ENCODE measurements at places on chromosomes 1 and 21.

- no peak for DNase-seq
Measured at GRCh38 chr1:167529829-167530474, 11.6 kb upstream of the CD247 start.

- DNase-seq: no peak
Measured at GRCh38 chr1:166972193-166972592, 3.1 kb downstream of the ILDR2 start.

DNA sequence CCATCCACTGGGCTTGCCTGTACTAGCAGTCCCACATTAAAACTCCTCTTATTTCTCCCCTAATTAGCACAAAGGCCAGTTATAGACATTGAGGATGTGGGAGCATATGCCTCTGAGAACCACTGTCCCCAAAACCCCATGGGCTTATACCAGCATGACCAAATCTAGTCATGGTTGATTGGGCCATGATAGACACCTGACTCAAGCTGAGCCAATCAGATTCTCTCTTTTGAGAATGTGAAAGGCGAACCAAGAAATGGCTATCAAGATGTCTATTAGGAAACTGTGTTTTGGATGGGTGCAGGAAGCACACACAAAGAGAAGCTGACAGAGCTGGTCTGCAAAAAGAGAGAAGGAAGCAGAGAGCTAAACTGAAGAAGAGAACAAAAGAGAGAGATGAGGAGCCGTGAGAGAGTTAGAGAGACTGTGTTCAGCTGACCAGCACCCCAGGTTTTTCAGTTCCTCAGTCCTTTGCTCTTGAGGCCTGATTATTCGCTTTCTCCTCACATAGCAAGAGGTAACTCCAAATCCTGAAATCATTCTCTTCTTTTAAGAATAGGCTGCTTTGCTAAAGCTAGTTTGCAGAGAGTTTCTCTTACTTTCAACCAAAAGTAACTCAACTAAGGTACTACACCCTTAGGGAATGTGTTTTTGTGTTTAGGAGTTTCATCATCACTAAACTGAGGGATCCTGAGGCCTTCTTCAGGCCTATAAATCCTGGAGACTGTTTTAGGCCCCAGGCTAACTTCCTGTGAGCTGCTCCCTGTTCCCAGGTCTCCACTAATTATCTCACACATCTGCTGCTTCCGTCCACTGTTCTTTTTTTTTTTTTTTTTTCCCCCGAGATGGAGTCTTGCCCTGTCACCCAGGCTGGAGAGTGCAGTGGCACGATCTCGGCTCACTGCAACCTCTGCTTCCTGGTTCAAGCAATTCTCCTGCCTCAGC lies 7.9 kb upstream of the TIPRL start:
- DNase-seq: no peak

DNA sequence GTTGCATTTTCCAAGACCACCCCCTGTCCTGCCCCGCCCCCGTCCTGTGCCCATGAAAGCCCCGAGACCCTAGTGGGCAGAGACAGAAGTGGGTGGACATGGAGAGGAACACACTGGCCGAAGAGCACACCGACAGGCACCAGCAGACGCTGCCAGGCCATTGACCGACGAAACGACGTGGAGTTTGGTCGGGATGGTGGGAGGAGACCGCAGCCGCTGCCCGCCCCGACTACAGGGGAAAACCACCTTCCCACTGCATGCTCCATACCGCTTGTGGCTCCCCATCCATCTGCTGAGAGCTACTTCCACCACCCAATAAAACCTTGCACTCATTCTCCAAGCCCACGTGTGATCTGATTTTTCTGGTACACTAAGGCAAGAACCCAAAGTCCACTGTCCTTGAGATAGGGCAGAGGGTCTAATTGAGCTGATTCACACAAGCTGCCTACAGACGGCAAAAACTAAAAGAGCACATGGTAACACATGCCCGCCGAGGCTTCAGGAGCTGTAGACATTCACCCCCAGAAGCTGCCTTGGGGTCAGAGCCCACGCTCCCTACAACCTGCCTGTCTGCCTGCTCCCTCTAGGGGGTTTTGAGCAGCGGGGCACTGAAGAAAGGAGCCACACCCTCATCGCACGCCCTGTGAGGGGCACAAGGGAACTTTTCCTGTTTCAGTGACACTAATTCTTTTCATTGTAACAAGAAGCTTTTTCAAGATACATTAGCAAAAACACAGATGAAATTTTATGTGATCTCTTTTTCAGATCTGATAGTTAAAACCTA lies 81.2 kb upstream of the RAB3GAP2 start:
- DNase-seq: no peak

- DNase-seq: no peak
Measured at GRCh38 chr1:19381261-19381660, 69.1 kb downstream of the SLC66A1 start.

All from NCI-H1436 treated with DMSO at 0.1 percent for 48 hours (cell line).